Stimulated activated CD4-positive, alpha-beta T cell treated with anti-CD3 and anti-CD28 coated beads, Interleukin-2, amount 100 ng/mL, for 24 hours (primary cell): ENCODE measurements at places on chromosomes 4 and X.

GRCh38 chr4:85769009-85769408 is 294.1 kb downstream of the ARHGAP24 start:
- DNase-seq, result no peak

- no peak for DNase-seq
These were observed 40.5 kb upstream of the C4orf50 start for GRCh38 chr4:6058531-6059374.

DNA sequence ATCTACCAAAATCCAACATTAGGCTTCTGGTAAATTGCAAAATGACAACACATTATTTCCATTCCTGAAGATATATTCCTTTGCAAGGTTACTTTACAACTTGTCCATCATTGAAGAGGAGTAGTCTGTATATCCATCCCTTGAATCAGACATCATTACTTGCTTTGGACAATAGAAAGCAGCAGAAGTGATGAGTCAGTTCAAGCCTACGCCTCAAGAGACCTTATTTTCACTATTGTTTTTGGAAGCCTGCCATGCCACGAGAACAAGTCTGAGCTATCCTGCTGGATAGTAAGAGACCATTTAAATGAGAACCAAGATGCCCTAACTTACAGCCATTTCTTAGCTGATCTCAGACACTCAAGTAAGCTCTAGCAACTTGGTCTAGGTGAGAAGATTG is 246.0 kb upstream of the HHIP start:
- DNase-seq, result no peak

DNA sequence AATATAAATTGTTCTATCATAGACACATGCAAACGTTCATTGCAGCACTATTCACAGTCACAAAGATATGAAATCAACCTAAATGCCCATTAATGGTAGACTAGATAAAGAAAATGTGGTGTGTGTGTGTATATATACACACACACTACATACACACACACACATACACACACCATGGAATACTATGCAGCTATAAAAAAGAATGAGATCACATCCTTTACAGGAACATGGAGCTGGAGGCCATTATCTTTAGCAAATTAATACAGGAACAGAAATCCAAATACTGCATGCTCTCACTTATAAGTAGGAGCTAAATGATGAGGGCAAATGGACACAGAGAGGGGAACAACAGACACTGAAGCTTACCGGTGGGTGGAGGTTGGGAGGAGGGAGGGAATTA is 65.2 kb downstream of the MTHFD2L start:
- no peak for DNase-seq

DNA sequence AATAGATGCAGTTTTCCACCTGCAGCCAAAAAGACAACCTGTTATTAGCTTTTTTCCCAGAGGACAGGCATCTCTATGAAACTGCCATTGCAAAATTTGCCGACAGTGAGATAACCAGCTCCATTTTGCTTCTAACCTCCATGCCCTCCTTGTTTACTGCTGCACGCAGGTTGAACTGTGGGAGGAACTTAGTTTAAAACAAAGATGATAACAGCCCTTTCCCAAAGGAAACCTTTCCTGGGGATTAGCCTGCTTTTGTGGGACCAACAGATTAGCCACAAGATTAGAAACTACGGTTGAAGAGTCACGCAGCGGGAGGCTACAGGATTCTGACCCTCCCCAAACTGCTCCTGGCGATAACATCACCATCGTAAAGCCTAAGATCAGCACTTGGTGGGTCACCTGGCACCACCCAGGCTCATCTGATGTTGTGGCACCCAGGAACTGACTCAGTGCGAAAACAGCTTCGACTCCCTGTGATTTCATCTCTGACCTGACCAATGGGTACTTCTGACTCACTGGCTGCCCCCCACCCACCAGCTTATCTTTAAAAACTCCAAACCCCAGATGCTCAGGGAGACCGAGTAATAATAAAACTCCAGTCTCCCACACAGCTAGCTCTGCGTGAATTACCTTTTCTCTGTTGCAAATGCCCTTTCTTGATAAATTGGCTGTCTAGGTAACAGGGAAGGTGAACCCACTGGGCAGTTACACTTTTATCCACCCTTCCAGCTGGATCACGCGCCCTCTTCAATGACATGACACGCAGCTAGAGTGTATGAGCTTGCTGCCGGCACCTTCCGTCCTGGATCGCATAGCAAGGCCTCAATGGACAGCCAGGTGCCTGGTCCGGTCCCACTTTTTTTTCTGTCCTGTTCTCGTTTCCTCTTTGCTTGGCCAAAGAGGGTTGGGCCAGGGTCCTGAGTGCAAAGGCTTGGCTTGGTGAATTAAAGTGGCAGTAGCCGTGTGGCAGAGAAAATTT is 27.2 kb downstream of the NOP14 start:
- peak; percentile 78 for DNase-seq

DNA sequence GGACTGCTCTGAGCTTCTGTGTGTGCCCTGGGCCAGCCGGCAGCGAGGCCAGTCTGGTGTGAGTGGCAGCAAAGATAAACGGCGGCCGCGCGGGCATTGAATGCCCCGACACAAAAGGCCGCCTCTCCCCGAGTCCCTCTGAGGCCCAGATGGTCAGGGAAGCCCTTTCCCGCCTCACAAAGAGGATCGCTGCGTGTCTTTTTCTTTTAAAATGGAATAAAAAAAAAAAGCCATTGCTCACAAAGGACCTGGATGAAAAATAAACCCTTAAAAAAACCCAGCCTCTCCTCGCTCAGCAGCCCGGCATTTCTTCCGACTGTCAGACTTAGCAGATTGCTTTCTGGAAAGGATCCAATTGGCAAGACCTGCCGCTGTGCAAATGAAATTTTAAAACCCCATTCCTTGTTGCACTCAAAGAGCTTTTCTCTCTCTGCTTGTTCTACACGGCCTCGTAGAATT is 578.7 kb downstream of the BCOR start:
- no peak for DNase-seq

DNA sequence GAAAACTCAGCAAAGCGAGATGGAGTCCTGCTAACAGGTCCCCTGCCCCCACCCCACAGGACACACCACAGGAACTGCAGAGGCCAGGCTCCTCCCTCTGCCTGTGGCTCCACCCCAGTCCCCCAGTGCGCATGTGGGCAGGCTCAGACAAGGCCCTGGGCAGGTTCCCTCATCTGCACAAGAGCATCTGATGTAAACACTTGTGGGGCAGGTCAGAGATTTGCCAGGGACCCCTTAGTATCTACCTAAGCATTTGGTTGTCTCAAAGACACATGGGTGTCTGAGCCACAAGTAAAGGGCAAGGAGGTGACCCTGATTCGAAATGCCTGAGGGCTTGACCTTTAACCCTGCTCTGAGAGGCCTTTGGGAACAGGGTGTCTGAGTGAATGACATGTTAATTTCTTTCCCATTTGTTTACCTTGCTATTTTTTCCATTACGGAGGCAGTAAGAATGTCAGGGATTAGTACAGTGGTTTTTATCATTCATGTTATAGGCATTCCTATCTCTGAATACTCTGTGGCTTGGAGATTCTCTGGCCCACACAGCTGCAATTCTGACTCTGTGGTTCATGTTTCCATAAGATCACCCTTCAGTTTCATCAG is 85.3 kb downstream of the ZNF518B start:
- no peak for DNase-seq

GRCh38 chr4:25862411-25863346 is at the start of gene SEL1L3:
Gene SEL1L3, minus strand, starts transcription at chr4:25862988. Its CDS starts 152 bp downstream, at chr4:25862836.
- peak; percentile 72 for DNase-seq

DNA sequence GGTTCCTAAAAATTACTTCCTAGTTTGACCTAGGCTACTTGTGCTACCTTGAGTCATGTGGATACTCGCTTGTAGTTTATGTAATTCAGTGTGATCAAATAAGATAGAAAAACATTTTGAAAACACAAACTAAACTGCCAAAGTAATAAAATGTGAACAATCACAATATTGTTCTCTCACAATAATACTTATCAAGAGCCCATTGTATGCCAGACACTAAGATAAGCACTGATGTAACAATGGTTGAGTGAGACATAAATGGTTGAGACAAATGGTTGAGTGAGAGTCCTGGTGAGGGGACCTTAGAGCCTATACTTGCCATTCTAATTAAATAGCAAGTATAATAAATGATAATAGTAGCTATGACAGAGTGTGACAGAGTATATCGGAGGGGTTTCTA is 41.7 kb downstream of the RFC1 start:
- DNase-seq, result no peak
